Mesenteric fat pad (tissue), 1 donor: ENCODE measurements at places on chromosomes 2 and 18. TPM values are rescaled to one million over a fixed set of nuclear protein-coding genes. Genes with fewer than 3 reads are reported as not detected.

The ASPRV1 gene
- total RNA-seq = 1.1 TPM

The UGT1A8 gene
- not detected for total RNA-seq

The TOGARAM2 gene
- 0.39 TPM for total RNA-seq

The MBOAT2 gene
- total RNA-seq = 5.5 TPM

The SERPINB10 gene
- total RNA-seq = not detected

The TACR1 gene
- total RNA-seq = 1.8 TPM

The SLC8A1 gene
- total RNA-seq = 18.5 TPM

The HOXD11 gene
- 1.2 TPM for total RNA-seq

The WDR54 gene
- 4.6 TPM for total RNA-seq

The PCARE gene
- 0.06 TPM for total RNA-seq

The NT5DC4 gene
- not detected for total RNA-seq

The ACMSD gene
- not detected for total RNA-seq

The EIF4E2 gene
- total RNA-seq = 46.9 TPM
